ENCODE measurements at places on chromosomes 2 and 18. TPM values are rescaled to one million over a fixed set of nuclear protein-coding genes. Genes with fewer than 3 reads are reported as not detected.

DQX1 gene
- 1.4 TPM for total RNA-seq

DPP10 gene
- not detected for total RNA-seq

UGT1A7 gene
- 0.18 TPM for total RNA-seq

FSHR gene
- not detected for total RNA-seq

PHLPP1 gene
- 5.1 TPM for total RNA-seq

ALMS1 gene
- 67.3 TPM for total RNA-seq

SLC38A11 gene
- not detected for total RNA-seq

ANKRD30B gene
- total RNA-seq: not detected

LRP2 gene
- not detected for total RNA-seq

DSG1 gene
- total RNA-seq: 16.2 TPM

DLGAP1 gene
- total RNA-seq: 8.8 TPM

MOGAT1 gene
- not detected for total RNA-seq

DNA sequence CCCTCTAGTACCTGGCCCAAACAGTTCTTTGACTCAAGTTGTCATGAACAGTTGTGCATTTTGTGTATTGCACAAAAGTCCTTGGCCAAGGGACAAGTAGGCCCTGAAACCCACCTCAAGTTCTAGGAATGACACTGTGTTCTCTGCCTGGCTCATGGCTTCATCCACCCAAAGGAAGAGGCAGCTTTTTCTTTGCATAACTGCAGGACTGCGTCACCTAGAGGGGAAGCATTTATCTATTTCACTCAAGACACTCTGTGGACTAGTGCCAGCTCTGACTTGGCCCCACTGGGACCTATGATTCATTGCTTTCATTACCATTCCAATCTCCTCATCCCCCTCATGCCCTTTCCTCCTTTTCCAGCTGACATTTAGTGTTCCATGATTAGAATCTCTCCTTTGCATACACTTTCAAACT, 119.3 kb upstream of the SIX2 start:
- H3K4me3 ChIP-seq: no peak overlapping the region
- no peaks in the 10 kb centered on the region for H3K27me3 ChIP-seq
- H3K27ac ChIP-seq: peak overlapping the region; percentile 58
- peak; percentile 75 for DNase-seq
- no peaks in the 10 kb centered on the region for H3K36me3 ChIP-seq

- peak overlapping the region; percentile 60 for H3K27ac ChIP-seq
- peaks cover 25% of the 10 kb centered on the region for H3K4me1 ChIP-seq
- no peak for DNase-seq
Observed at GRCh38 chr2:233853883-233854240, 473 bp downstream of the HJURP start.

DNA sequence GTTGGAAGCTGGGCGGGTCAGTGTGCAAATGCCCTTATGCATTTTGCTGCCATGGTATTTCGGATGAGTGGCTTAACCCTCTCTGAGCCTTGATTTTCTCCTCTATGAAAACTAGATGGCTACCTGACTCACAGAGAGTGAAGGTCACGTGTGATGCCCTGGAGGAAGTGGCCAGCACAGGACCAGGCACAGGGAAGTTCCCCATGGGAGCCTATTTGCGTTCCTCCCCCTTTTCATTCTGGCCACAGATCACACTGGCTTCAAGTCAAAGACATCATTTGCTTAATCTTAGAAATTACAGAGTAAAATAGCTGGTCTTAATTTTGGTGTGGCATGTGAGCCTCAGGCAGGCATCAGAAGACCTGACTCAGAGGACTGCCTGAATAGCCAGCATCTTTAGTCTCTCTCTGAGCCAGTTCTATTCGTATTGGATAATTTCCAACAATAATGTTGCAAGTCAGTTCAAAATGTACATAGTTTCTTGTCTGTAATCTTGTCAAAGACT, 57.6 kb upstream of the CD302 start:
- H3K27me3 ChIP-seq: no peaks in the 10 kb centered on the region
- no peak overlapping the region for H3K27ac ChIP-seq
- no peaks in the 10 kb centered on the region for H3K36me3 ChIP-seq
- no peak overlapping the region for H3K4me3 ChIP-seq
- no peaks in the 10 kb centered on the region for H3K4me1 ChIP-seq
- DNase-seq: no peak

GRCh38 chr2:62305421-62306176, 109.7 kb downstream of the B3GNT2 start:
- DNase-seq: no peak
- H3K27me3 ChIP-seq: no peaks in the 10 kb centered on the region
- no peak overlapping the region for H3K4me3 ChIP-seq

DNA sequence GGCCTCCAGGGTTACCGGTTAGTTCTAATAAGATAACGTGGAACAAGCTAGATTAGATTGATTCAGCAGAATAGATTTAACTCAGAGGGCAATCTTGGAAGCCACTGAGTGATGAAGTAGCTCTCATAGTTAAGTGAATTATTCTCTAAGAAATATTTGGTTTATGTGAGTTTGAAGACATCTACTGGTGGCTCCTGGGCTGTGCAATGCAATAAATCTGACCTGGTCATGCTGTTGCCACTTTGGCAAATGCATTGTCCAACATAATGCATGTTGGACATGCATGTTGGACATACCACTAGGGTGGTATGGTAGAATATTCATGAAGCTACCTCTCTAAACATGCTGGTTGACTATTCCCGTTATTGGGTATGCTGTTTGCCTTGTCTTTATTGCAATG, 493.7 kb upstream of the VRK2 start:
- no peaks in the 10 kb centered on the region for H3K36me3 ChIP-seq
- H3K4me1 ChIP-seq: no peaks in the 10 kb centered on the region
- DNase-seq: no peak
- no peak overlapping the region for H3K27ac ChIP-seq

GRCh38 chr2:238659231-238659630, 188.7 kb upstream of the TWIST2 start:
- H3K27ac ChIP-seq: no peak overlapping the region
- no peaks in the 10 kb centered on the region for H3K36me3 ChIP-seq
- H3K27me3 ChIP-seq: no peaks in the 10 kb centered on the region
- DNase-seq: no peak

- no peak overlapping the region for H3K27ac ChIP-seq
- no peaks in the 10 kb centered on the region for H3K36me3 ChIP-seq
- no peaks in the 10 kb centered on the region for H3K4me1 ChIP-seq
- H3K27me3 ChIP-seq: no peaks in the 10 kb centered on the region
Observed at GRCh38 chr18:4551001-4551360, 95.9 kb upstream of the DLGAP1 start.

DNA sequence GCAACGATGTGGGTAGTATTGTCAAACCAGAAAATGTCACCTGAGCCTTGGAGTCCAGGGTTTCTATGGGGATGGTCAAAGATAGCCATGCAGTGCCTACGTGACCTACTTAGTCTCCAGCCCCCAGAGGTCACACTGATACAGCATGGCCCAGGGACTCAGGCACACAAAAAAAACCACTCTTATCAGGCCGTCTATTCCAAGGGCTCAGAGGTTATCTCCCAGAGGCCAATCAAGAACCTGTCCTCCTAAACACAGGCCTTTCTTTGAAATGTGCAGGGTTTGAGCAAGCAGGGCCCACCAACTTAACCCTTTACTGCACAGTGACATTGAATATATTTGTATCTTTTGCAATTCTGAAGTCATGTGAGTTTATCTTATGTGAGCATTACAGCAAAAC, 82.7 kb downstream of the MRO start:
- no peaks in the 10 kb centered on the region for H3K27me3 ChIP-seq
- H3K36me3 ChIP-seq: no peaks in the 10 kb centered on the region
- no peak overlapping the region for H3K4me3 ChIP-seq

GRCh38 chr2:3482363-3482821, 36.9 kb downstream of the ADI1 start:
- no peaks in the 10 kb centered on the region for H3K27me3 ChIP-seq
- DNase-seq: no peak
- peaks cover 11% of the 10 kb centered on the region for H3K4me1 ChIP-seq
- no peak overlapping the region for H3K4me3 ChIP-seq
- H3K27ac ChIP-seq: no peak overlapping the region

- no peaks in the 10 kb centered on the region for H3K27me3 ChIP-seq
- no peak overlapping the region for H3K4me3 ChIP-seq
- no peaks in the 10 kb centered on the region for H3K4me1 ChIP-seq
- no peak overlapping the region for H3K27ac ChIP-seq
Observed at GRCh38 chr2:239409976-239410375, 9.2 kb upstream of the HDAC4 start.

GRCh38 chr2:113806217-113806913, 49.9 kb upstream of the SLC35F5 start:
- H3K27ac ChIP-seq: no peak overlapping the region
- no peaks in the 10 kb centered on the region for H3K27me3 ChIP-seq
- DNase-seq: no peak

- H3K27ac ChIP-seq: no peak overlapping the region
- DNase-seq: peak; percentile 80
- H3K36me3 ChIP-seq: no peaks in the 10 kb centered on the region
- no peaks in the 10 kb centered on the region for H3K27me3 ChIP-seq
- peaks cover 14% of the 10 kb centered on the region for H3K4me1 ChIP-seq
Observed at GRCh38 chr2:208033701-208034502, 8.6 kb upstream of the PLEKHM3 start.

DNA sequence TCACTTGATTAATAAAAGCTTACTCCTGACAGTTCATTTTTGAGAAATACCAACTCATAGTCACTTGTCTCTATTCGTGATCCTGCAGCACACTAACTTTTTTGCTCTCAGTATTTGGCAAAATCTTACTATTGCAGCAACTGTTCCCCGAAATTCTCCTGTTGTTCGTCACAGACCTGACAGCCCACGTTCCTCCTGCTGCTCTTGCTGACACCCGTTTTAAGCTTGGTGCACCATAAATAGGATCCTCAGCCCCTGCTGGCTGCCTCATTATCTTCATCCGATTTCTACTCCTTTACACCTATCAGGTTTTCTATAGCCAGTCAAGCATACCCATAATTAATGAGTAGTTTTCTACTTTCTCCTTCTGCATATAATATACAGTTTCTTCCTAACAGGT, 368.8 kb downstream of the PLCL1 start:
- no peaks in the 10 kb centered on the region for H3K4me1 ChIP-seq
- H3K27me3 ChIP-seq: no peaks in the 10 kb centered on the region
- no peak overlapping the region for H3K4me3 ChIP-seq

DNA sequence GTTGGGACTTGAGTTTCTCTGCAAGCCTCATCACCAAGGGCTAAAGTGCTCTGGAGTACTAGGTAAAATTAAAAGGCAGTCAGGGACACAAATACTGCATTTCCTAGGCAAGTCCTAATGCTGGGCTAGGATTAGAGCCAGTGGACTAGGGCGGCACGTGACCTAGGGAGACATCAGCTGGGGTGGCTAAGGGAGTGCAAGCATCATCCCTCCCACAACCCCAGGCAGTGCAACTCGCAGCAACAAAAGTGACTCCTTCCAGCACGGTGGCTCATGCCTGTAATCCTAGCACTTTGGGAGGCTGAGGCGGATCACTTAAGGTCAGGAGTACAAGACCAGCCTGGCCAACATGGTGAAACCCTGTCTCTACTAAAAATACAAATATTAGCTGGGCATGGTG, 30.7 kb upstream of the UPP2 start:
- no peak overlapping the region for H3K4me3 ChIP-seq
- DNase-seq: no peak
- H3K27ac ChIP-seq: no peak overlapping the region
- no peaks in the 10 kb centered on the region for H3K36me3 ChIP-seq
- no peaks in the 10 kb centered on the region for H3K27me3 ChIP-seq
- no peaks in the 10 kb centered on the region for H3K4me1 ChIP-seq

DNA sequence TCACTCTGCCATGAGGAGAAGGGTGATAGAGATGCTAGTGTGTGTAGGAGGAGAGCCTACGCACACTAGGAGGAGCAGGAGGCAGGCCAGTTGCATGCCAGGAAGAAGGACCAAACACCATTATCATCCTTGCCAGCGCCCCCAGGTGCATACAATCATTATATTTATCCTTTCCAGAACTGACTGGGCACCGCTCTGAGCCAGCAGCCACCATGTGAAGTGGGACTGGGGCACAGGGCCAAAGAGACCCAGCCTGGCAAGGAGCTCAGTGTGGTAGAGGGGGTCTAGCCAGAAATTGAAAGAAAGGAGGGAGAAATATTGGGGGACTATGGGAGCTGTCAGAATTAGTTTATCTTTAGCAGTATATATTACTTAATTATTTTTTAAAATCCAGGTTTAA, 8.3 kb upstream of the GPR148 start:
- no peak for DNase-seq
- no peaks in the 10 kb centered on the region for H3K4me1 ChIP-seq
- no peak overlapping the region for H3K4me3 ChIP-seq
- H3K27ac ChIP-seq: no peak overlapping the region

- no peaks in the 10 kb centered on the region for H3K27me3 ChIP-seq
- H3K27ac ChIP-seq: no peak overlapping the region
- DNase-seq: no peak
- no peaks in the 10 kb centered on the region for H3K4me1 ChIP-seq
Observed at GRCh38 chr2:146820672-146821071, 1024.2 kb upstream of the ACVR2A start.

DNA sequence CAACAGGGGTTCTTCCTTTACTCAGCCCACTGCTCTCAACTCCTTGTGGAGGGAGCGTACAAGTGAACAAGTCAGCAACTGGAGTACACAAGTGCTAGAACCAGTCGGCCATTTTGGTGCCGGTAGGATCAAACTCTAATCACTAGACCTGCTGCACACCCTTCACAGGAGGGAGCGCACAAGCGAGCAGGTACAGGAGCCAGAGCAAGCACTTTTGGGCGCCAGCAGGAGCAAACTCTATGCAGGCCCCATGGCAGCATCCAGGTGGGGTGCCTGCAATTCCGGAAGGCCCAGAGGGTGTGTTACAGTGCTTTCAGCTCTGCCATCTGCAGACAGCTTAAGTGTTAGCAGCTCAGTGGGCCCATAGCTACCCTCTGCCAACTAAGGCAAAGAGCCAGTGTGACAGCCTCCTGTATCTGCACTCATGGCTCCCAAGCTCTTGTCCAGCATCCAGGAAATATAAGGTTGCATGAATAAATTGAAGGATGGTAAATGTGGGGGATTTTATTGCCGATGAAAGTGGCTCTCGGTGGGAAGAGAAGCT, 426.1 kb downstream of the DCC start:
- no peaks in the 10 kb centered on the region for H3K27me3 ChIP-seq
- DNase-seq: no peak
- no peaks in the 10 kb centered on the region for H3K4me1 ChIP-seq
- H3K36me3 ChIP-seq: no peaks in the 10 kb centered on the region
- H3K27ac ChIP-seq: no peak overlapping the region

DNA sequence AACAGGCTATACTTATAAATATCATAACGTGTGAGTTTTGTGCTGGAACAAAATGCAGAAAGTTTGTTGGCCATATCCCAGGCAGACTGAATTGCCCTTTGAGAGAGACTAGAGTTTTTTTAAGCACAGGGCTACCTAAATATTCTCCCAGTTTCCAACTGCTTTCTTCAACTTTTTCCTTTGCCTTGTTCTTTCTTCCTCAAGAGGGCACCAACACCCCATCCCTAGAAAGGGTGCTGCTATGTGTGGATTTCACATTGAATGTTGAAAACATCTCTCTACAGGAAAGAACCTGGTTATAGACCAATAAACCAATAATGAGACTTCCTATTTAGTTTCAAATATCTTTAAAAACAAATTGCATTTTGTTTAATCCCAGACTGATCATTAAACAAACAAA, 87.9 kb downstream of the ICOS start:
- peak; percentile 49 for DNase-seq
- H3K27me3 ChIP-seq: no peaks in the 10 kb centered on the region
- H3K27ac ChIP-seq: no peak overlapping the region
- no peaks in the 10 kb centered on the region for H3K4me1 ChIP-seq
- H3K36me3 ChIP-seq: no peaks in the 10 kb centered on the region

All from Karpas-422 (cell line).